ENCODE measurements at places on chromosomes 12 and 14.
A peak's percentile ranks its signal among the peaks of the same experiment; 100 is the strongest.

GRCh38 chr14:94907626-94908261 is 137.8 kb upstream of the GSC start:
- no peak for DNase-seq

DNA sequence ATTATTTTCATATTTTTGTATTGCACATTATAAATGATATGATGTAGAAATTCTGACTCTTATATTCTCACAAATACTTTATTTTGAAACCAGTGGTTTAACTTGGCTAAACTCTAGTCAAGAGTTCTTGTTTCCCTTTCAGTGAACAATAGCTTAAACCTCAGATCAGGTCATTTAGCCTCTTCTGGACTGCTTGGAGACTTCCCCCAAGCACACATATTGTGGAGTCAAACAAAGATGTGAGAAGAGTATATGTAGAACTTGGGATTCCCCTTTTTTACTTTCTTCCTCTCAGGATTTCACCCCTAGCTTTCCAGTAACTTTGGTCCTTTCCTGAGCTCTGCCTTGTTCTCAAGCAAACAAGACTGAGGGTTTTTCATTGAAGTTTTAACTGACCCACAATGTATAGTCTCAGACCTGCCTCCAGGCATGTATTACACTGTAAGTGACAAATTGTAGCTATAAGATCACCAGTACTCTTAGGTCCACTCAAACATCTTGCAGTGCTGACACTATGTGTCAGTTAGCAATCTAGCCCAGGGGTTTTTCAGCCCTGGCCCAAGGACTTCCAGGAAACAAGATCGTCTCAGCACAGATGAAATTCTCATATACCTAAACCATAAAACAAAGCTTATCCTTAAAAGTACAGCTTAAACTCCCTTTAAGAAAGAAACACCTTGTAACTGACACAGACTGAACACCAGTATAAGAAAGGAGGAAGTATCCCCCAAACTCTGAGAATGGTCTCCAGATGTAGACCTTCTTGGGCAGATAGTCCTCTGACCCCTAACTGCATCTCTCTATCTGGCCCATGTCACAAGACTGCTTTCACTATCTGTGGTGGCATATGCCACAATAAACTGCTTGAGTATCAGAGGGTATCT is 98.6 kb downstream of the SLC6A15 start:
- DNase-seq = no peak

DNA sequence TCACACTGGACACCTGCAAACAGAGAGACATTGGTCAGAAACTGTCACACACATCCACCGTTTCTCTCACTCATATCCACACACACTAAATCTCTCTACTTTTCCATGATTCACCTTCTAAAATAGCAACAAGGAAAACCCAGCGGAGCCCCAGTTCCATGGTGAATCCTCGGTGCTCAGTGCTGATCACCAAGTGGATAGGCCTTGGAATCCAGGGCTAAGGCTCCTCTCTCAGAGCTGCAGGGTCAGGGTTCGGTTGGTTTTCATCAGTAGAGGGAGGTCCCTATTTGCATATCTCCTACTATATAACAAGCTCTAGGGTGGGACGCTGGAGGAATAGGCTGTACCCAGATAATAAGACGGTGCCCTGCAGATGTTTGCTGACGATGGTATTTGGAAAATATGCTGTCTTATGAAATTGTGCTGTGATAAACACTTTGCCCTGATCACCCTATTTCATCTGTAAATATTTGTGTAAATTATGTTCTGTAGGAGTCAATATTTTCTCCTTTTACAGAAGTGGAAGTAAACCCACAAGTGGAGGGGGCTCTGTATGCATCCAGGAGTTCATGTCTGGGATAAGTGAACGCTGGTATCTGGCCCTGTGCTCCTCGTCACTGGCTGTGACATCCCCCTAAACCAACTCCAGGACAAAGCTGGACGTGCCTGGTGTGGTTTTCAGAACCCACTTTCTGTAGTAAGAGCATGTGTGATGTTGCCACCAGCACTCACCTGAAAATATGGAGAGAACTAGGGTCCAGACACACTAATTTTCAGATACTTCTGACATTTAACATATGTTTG is 709.2 kb downstream of the TMEM121 start:
- no peak for DNase-seq

- DNase-seq = peak; percentile 95
These were observed 29.1 kb upstream of the ADIPOR2 start for GRCh38 chr12:1661553-1662335.

- DNase-seq = no peak
These were observed 861.1 kb downstream of the GALC start for GRCh38 chr14:87131879-87132278.

DNA sequence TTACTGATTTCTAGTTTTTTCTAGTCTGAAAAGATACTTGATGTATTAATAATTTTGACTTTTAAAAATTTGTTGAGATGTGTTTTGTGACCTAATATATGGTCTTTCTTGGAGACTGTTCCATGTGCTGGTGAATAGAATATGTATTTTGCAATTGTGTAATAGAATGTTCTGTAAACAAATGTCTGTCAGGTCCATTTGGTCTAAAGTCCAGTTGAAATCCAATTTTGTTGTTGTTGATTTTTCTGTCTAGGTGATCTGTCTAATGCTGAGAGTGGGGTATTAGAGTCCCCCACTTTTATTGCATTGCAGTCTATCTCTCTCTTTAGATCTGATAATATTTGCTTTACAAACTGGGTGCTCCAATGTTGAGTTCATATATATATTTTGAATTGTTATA is 175.8 kb downstream of the RPAP3 start:
- DNase-seq = no peak

Measured in erythroblast (primary cell).